ENCODE measurements at places on chromosomes 1 and 21.

- DNase-seq = no peak
Measured at GRCh38 chr1:115183721-115184259, 94.5 kb upstream of the TSPAN2 start.

- DNase-seq = no peak
Measured at GRCh38 chr21:45055861-45056260, 18.5 kb upstream of the ADARB1 start.

GRCh38 chr1:172581779-172582178 is 48.8 kb downstream of the SUCO start:
- no peak for DNase-seq

GRCh38 chr21:15627011-15627410 is 102.8 kb upstream of the USP25 start:
- no peak for DNase-seq

GRCh38 chr1:37797750-37798345 is 4.2 kb downstream of the MANEAL start:
- DNase-seq = no peak

DNA sequence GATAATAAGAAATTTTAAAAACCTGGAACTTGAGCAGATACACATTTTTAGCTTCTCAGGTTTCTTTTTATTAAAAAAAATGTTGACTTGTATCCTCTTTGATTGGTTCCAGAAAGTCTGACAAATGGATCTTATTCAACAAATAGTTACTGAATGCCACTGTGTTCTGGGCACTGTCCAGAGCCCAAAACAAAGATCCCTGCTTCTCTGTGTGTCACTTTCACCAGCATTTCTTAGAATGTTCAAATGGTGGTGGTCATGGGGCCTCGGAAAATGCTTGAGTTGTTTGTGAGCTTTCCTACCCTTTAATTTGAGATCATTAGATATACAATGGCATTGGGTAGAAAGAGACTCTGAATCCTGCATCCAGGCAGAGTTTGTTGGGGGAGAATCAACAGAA is 19.9 kb downstream of the ACTN2 start:
- no peak for DNase-seq

GRCh38 chr1:63921359-63921758 is 147.5 kb downstream of the ROR1 start:
- DNase-seq = no peak

DNA sequence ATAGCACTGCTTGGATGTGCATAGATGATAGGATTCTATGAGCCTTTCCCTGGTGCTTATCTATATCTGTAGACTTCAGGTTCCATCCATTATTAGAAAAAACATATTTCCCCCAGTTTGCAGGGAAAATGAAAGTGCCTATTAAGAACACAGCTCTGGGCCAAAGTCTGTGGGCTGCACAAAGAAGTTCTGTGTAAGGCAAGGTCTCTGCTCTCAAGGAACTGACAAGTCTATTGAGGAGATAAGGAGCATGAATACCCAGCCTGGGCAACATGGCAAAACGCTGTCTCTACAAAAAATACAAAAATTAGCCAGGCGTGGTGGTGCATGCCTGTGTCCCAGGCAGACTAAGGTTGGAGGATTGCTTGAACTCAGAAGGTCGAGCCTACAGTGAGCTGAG is 22.3 kb upstream of the SDE2 start:
- DNase-seq = no peak

DNA sequence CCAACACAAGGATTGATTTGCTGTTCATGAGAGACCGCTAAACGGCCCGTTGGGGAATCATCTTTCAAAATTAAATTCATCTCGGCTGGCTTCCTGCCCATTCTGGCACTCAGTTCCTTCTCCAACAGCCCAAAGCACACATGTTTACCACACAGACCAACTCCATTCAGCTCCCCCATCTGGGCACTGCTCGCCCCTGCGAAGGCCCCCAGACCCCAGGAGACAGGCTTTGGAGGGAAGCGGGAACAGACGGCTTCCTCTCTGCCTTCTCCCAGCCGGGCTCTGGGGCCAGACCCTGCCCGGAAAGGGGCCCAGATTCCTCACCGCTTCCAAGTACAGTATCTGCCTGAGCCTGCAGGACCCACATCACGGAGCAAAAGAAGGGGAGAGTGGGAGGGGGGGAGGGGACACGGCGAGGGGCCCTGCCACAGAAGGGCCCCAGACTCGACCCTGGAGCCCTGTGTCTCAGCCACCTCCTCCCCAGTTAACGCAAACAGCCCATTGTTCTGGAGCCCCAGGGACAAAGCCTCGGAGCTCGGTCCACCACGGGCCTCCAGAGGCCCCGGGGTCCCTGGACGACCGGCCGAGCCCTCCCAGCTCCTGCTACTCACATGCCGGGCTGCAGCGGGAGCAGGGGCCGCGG is 660 bp downstream of the MEGF6 start:
- DNase-seq = no peak

DNA sequence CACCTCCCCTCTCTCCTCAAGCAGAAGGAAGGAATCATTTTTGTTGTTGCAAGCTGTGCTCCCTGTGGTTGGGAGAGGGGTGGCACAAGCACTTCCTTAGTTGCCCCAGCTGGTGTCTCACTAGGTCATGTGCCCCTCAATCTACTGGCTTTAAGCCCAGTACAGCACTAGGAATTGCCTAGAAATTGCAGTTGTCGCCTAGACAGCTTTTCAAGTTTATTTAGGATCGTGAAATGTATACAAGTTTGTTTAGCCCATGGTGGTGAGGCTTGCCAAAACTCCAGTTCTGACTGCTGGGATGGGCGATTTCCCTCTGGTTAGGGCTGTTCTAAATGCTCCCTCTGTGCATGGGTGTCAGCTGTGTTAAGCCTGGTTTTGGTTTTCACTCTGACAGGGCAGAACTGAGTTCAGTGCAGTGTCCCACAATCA is 126.8 kb upstream of the ZNF644 start:
- DNase-seq = no peak

GRCh38 chr21:39048064-39048463 is 135.2 kb downstream of the PSMG1 start:
- no peak for DNase-seq

DNA sequence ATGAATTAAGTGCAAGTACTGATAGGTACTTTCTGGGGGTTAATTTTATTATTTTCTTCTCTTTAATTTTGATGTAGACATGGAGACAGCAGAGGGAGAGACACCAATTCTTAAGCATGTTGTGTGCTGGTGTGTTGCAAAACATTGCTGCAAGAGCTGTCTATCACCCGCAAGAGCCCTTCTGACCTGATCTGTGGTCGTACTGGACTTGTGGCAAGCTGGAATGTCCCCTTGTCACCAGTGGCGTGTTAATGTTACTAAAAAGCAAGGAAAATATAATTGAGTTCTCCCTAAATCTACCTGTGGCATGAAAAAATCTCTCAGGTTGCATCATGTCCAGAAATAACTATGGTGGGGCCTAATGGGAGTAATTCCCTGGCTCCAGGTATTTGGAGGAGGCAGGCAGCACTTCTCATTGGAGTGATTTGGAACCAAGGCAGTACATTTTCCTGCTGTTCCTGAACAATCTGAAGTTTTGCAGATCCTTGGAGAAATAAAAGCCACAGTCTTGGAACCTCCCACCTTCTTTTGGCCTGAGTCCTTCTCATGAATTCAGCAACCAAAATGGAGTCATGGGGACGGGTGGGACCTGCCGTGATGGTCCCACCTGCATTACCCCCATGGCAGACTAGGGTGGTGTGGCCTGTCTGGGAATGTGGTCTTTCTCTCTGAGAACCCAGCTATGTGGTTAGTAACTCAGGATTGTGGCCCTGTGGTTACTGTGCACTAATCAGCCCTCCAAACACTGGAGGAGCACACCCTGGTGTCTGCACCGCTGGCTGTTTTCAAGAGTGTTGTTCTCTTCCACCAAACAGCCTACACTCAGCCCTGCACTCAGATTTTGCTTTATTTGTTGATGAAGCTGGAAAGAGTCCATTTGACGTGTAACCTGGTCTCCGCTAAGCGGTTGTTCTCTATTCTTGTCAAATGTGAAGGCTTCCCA is 57.4 kb downstream of the GALNT2 start:
- no peak for DNase-seq

DNA sequence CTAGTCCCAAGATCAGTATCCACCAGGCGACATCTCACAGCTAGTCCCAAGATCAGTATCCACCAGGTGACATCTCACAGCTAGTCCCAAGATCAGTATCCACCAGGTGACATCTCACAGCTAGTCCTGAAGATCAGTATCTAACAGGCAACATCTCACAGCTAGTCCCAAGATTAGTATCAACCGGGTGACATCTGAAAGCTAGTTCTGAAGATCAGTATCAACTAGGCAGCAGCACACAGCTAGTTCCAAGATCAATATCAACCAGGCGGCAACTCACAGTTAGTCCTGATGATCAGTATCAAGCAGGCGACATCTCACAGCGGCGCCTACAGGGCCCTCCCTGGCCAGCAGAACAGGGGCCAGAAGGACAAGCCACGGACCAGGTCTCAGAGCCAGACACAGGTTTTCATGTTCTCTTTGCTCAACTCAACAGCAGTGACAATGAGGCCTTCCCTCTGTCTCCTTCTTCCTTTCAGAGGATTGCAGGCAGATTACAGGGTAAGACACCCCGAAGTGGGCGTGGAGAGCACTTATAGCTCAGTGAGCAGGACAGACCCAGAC is 32.5 kb downstream of the NPHP4 start:
- DNase-seq = no peak

GRCh38 chr1:14726606-14727005 is 128.1 kb downstream of the KAZN start:
- DNase-seq = no peak

- no peak for DNase-seq
Measured at GRCh38 chr21:32819694-32820093, 48.1 kb upstream of the PAXBP1 start.

Data from stimulated activated CD4-positive, alpha-beta T cell treated with anti-CD3 and anti-CD28 coated beads, Interleukin-1b, Interleukin-23, amount 100 ng/mL, for 48 hours (primary cell).